Fibroblast of villous mesenchyme (primary cell): ENCODE measurements at places on chromosomes 12 and 14.

DNA sequence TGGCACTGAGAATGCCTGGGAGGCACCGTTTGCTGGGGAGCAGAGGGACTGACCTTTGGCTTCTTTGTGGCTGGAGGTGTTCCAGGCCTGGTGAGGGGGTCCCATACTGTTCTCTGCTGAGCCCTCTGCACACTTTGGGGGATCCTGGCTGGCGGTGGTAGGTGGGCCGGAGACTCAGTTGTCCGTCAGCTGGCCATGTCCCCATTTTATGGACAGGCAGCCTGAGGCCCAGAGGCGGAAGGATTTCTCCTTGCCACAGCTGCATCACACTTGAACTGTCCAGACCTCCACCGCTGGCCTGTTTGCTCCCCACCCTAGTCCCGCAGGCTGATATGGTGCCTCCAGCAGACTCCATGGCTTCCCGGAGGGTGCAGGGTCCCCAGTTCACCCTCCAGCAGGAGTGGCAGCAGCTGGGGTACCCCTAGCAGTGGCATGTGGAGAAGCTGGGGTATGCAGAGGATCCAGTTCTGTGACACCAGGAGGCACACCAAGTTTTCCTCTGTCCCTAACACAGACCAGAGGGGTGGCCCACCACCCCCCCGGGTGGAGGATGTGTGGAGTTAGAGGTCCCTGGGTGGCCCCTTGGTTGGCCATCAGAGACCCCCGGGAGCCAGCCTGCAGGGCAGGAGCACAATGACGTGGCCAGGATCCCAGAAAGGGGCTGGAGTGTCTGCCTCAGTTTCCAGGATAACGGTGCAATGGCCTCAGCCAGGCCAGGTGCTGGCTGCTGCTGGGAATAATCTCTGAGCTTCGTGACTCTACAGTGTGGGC lies 14.8 kb downstream of the SLC25A29 start:
- no peak for DNase-seq

DNA sequence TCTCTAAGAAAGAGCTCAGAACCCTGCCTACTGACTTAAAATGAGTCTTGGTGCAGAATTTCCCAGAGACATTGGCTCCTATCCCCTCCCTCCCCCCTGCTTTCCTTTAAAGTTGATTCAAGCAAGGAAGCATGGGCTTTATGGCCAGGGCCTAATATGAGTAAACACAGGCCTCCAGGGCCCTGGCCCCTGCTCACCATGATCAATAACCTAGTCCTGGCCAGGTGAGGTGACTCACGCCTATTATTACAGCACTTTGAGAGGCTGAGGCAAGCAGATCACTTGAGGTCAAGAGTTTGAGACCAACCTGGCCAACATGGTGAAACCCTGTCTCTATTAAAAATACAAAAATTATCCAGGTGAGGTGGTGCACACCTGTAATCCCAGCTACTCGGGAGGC lies 165.1 kb upstream of the TMCC3 start:
- DNase-seq, result no peak

- no peak for DNase-seq
Measured at GRCh38 chr12:52604859-52605258, 3.6 kb upstream of the KRT72 start.

DNA sequence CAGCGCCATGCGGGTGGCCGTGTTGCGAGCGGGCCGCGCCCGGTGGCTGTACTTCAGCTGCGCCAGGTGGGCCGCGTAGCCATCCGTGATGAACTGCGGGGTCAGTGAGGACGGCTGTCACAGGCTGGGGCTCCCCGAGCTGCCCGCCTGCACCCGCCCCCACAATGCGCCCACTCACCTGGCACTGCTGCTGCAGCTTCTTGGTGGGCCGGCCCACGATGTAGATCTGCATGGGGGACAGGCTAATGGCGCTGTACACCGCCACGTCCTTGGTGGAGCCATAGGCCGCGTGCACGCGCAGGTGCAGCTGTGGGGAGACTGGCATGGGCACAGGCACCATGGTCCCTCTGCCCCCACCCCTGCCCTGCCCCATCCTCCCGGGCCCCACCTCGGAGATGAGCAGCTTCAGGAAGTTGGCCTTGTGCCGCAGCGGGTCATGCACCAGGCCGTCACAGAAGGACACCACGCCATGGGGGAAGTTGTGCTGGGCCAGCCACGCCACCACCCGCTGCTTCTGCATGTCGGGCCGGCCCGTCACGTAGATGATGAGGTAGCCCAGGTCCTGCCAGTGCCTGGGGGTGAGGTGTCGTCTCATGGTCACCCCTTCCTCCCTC lies 5.9 kb downstream of the ARL6IP4 start:
- DNase-seq, result no peak

DNA sequence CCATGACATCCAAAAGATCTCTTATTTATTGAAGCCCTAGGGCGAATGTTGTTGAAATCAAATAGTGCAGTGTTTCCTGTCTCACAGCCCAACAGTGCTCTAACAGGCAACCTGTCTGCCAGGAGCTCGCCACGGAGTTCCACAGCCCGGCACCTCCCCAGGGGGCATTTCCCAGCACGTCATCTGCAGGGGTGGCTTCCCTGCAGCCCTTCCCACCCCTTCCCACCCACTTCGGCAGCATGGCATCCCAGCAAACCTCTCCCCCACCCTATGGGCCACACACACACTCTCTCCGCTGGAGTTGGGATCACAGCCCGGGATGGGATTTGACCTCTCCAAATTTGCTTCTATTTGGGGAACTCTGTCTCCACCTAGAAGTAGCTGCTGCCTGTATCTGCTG lies 62.7 kb upstream of the C14orf180 start:
- DNase-seq, result no peak

DNA sequence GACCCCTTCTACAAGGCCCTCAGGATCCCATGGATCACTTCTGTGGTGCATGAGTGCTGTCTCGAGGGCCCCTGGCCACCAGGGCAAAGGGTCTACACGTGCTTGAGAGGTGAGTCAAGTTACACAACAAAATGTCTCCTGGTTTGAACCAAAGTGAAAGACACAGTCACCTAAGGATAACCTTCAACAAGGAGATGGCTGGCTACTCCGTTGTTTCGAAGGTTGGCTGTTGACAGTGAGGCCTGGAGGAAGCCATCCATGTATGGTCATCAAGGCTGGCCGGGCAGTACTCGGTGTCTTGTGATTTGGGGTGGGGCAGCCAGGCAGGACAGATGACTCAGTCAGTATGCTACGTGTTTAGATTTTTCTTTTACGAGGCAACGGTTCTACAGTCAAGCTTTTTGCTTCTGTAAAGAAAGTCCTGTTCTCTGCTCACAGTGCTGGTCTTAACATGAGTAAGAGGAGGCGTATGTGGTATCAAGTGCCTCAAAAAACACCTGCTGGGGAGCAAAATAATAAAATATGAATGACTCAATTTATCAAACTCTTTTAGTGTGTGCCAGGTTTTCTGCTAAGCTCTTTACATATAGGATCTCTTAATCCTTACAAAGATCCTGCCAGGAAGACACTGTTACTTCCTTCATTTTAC lies 18.0 kb upstream of the NT5DC3 start:
- DNase-seq, result peak; percentile 99

- DNase-seq, result peak; percentile 69
Measured at GRCh38 chr12:49086116-49086515, 8.5 kb downstream of the DHH start.

DNA sequence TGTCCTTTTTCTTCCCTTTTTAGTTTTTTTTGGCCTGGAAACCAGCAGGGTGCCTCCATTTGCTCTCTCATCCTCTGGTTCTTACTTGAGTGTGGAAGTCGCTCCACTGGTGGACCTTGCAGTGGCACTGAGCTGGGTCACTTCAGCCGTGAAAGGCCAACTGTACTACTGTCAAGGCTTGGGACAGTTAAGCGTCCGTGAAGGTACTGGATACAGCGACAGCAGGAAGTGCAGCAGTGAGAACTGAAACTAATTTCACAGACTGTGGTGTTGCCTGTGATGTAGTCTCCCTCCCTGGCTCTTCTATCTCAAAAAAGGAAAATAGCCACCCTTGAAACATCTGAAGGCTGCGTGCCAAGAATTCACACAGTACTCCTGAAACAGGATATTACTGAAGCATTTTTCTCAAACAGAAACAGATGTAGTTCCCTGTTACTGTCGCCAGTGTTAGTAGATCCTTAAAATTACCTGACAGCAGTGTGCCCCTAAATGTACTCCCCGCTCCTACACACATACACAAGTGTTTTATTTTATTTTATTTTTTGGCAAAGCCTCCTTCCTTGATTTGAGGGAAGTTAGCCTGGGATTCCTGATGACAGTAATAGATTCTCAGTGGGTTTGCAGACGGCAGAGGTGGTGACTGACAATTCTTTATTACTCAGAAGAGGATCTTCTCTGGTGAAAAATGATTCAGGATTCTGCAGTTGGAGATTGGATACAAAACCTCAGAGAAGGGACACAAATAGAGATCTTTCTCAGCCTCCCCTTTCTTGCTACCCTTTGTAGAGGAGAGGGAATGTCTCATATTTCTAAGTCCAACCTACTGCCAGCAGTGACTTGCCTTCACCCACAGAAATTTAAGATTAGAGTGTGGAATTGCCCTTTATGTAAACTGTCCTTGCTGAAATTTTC lies 4.4 kb downstream of the SUSD6 start:
- DNase-seq, result peak; percentile 86

- DNase-seq, result no peak
Measured at GRCh38 chr12:96271469-96272199, 77.5 kb downstream of the ELK3 start.

GRCh38 chr12:96397756-96398423 lies 2.3 kb downstream of the CDK17 start:
- DNase-seq, result peak; percentile 52

- no peak for DNase-seq
Measured at GRCh38 chr14:72889366-72889765, 4.5 kb downstream of the DPF3 start.

DNA sequence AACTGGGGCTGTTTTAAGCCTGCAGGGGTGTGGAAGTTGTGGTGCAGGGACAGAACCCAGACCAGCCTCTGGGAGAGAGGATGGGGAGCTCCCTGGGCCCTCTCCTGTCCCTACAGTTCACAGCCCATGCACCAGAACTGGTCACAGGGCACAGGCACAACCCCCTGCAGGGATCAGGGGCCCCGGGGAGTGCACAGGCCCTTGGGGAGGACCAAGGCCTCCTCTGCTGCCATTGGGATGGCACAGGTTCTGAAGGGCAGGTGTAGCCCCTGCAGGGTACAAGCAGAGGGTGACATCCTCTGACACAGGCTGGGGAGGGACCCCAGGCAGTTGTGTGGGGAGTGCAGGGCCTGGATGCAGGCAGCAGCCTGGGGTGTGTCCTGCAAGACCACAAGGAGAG lies 66.4 kb upstream of the SFSWAP start:
- DNase-seq, result no peak

DNA sequence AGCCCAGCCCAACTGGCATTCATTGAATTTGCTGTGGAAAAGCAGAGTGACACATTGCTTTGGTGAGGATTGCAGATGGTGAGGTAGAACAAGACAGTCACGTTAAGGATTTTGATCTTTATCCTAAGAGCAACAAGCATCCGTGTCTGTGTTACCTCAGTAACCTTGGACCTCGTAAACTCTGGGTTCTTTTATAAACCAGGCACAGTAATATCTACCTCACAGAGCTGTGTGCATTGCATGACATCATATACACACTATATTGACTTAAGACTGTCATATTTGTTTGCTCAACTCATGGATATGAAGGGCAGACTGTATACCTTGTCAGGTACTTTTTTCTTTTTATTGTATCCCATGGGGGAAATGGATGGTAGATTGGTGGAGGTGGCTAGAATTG lies 156.2 kb downstream of the ETV6 start:
- no peak for DNase-seq

- no peak for DNase-seq
Measured at GRCh38 chr12:19872621-19873540, 433.6 kb downstream of the AEBP2 start.

DNA sequence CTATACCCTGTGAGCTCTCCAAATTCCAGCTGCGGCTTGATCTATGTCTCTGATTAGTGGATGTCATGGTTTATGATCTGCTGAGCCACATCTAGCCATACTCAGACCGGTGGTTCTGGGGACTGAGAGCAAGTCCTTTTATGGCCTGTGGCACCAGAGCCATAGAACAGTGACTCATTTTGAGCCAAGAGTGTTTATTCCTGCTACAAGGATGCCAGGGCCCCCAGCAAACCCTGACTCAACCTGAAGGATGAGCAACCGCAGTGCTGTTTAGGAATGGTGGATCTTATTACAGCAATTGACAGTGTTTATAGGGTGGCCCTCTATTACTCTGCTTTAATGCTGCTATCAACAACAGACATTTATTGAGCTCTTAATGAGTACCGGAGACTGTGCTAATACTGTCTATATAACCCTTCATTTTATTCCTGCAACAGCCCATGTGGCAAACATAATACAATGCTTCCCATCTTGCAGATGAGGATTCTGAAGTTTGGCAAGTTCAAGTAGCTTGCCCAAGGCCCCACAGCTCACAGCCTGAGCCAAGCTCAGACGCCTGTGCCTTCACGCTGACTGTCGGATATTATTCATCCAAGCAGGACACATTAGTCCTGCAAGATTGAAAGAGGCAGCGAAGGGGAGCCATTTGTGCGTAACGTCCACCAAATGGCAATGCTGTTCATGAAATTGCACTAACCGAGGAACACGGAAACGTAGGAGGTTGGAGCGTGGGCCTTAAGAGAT lies 273.6 kb upstream of the PWP1 start:
- peak; percentile 9 for DNase-seq

GRCh38 chr12:125203145-125203765 lies 138.0 kb downstream of the AACS start:
- no peak for DNase-seq

GRCh38 chr14:36996857-36997590 lies 175.4 kb downstream of the SLC25A21 start:
- DNase-seq, result no peak

DNA sequence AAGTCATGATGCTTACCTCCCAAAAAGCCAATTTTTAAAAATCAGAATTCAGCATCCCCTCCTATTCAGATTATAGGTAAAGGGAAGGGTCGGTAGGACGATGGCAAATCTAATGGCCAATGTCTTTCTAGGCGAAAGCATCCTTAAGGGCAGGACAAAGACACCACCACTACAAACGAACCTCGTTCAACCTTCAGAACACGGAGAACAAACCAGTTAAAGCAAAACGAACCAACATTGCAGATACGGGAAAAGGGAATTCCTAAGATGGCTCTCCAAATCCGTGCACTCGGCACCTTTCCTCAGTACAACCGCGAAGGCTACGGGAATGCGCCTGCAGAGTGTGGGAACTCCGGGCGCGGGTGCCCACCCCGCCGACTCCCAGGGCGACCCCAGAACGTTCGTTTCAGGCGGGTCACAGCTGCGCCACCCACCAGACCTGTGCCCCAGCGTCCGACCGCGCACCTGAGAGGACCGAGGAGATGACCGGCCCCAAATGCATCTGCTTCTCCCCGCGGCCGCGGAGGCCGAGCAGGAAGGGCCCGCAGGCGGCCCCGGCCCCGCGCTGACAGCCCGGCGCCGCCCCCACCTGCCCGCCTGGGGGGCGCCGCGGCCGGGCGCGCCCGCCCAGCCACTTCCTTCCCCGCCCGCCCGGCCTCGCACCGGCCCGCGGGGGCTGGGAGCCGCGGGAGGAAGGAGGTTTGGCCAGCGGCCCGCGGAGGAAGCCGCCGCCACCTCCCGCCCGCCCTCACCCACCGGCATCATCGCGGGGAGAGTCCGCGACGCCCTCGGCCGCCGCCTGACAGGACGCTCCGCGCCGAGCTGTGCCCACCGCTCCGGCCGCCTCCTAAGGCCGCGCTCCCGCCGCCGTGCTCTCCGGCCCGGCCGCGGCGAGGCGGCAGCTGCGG lies 578 bp downstream of the PPP1R13B start:
- no peak for DNase-seq
